ENCODE measurements at places on chromosomes 1 and 21.

DNA sequence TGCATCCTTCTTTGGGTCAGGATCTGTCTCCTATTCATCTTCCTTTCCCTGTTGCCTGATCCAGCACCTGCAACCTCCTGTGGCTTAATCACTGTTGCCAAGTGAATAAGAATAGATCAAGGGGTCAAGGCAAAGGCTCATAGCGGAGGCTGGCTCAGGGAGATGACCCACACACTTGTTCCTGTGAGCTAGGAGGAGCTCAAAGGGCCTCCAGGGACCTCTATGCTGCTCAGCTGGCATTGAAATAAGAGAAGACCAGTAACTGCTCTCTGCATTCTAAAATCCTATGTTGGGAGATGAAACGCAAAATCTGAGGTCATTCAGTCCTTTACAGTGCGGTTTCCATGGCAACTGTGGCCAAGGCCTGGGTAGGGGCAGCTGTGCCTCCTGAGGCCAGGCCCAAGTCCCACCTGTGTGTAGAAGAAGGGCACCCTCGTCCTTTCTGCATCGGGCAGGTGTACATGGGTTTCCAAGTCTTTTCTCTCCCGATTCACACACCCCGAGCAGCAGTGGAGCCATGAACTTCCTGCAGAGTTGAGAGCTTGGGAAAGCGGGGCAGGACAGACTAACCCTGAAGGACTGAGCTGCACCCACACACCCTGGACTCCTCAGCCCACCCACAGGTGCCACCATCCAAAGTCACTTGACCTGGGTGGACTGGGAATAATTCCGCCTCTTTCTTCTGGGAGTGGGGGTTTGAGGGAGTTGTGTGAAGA is 27.8 kb upstream of the STUM start:
- no peak for DNase-seq

- DNase-seq: no peak
These were observed 34.0 kb upstream of the ACADM start for GRCh38 chr1:75690547-75690946.

DNA sequence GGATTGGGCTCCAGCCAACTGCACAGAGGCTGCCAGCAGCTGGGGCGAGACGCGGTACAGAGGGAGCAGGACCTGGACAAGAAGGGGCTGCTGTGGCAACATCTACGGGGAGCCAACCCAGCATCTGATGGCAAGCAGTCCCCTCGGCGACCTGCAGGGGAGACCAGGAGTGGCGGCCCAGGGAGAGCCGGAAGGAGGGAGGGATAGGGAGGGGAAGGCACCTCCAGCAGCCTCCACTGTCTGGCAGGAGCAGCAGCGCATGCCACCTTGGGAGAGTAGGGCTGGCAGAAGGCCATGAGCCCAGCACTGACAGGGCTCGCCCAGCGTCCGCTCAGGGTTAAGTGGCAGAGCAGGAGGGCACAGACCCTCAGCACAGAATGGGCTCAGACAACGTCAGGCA is 17.3 kb downstream of the CHD5 start:
- no peak for DNase-seq

DNA sequence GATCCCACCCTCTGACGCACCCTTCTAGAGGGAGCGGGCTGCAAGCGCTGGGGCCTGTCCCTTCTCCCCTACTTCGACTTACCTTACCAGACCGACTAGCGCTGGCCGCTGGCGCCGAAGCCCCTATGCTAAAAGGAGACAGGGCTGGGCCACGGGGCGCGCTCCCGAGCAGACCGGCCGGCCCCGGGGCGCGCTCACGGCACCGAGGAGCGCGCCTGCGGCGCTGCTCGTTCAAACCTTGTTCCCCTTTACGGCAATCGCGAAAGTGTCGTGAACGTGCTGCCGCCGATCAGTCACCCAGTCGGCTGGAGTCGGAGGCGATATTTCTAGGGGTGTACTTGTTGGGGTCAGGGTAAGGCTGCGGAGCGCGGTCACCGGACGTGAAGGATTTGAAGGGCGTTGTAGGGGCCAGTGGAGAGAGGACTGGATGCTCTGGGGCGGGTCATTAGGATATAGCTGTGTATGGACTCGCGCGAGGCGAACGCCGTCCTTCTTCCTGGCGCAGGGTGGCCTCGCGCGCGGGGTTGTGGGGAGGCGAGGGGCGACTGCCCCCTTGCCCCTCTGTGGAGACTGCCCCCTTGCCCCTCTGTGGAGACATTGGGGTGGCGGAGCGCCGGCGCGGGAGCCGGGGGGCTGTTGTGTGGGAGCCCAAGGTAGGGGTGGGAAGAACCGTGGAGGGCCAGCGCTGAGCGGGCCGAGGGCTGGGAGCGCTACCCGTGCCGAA is at the start of the genes CEPT1 and DRAM2:
CEPT1 (plus strand) TSS at position 268 of the 724 bp plus-strand sequence. CDS start 7,492 bp downstream, outside the sequence.
DRAM2 (minus strand) TSS at position 138 of the 724 bp plus-strand sequence. CDS start 8,539 bp downstream, outside the sequence.
- peak; percentile 86 for DNase-seq

GRCh38 chr21:37264808-37265207 is 2.3 kb downstream of the VPS26C start:
- no peak for DNase-seq

- DNase-seq: no peak
These were observed 61.5 kb upstream of the KLHDC7A start for GRCh38 chr1:18419113-18419844.

DNA sequence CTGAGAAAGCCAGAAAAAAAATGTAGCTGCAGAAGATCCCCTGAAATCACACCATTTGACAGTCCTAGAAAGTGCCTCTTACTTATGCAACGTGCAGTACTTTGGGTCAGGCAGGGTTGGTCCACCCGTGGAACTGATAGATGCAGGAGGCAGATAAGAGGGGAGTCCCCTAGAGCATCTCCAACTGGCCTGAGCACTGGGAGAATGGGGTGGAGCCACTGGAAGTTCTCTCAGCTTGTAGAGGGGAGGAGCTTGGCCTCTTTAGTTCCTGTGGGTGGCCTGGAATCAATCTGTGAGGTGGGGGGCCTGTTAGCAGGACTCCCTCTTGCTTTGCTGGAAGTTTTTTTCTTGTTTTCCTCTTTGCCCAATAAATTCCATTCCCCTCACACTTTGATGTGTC is 335.7 kb upstream of the NCAM2 start:
- DNase-seq: no peak

- no peak for DNase-seq
These were observed 63.3 kb downstream of the ERG start for GRCh38 chr21:38434913-38435533.

DNA sequence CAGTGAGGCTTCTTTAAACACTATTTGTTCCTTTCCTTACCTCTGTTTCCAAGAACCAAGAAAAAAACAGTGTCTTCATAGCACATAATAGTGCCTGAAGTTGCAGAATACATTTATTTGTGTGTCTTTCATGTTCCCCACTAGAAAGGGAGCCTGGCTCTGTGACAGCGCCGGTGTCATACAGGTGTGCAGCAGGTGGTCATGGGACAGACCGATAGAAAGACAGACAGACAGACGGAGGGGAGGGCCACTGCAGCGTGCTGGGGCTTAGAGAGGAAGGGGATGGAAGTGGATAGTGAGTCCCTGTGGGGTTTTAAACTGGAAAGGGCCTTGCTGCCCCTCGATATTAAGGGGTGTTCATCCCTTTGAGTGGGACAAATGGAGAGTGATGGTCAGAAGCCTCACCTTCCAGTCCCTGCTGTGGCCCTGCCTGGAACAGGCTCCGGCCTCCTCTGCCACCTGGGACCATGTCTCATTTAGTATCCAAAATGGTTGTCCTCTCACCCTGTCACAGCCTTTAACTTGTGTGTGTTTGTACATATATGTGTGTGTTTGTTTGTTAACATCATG is 152.9 kb downstream of the PGBD5 start:
- no peak for DNase-seq

DNA sequence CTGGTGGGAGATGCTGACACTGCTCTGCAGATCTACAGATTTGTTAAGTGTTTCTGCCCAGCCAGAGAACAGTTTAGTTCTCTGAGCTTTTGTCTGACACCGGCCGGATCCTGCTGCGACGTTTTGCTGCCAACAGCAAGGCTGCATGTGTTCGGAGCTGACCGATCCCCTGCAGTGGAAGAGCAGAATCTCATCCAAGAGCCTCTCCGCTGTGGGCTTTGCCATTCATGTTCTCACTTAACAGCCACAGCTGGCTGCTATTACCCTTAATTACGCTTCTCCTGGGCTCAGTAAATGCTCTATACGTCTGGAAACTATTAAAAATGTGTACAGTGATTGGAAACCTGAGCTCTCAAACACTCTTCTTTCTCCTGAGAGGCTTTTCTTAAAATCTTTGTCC is 105.3 kb downstream of the BCAR3 start:
- no peak for DNase-seq

- no peak for DNase-seq
These were observed 62.3 kb upstream of the DESI2 start for GRCh38 chr1:244590670-244591069.

DNA sequence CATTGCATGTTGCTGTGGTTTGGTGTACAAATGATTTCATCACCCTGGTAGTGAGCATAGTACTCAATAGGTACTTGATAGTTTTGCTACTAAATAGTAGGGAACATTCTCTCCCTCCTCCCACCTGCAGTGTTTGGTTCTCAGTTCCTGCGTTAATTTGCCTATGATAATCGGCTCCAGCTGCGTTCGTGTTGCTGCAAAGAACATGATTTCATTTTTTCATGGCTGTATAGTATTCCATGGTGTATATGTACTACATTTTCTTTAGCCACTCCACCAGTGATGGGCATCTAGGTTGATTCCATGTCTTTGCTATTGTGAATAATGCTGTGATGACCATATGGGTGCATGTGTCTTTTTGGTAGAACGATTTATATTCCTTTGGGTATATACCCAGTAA is 903.4 kb downstream of the TTLL7 start:
- DNase-seq: no peak

GRCh38 chr1:67227196-67227595 is 60.9 kb downstream of the IL23R start:
- DNase-seq: no peak

- no peak for DNase-seq
These were observed 90.1 kb downstream of the DMRTB1 start for GRCh38 chr1:53549287-53549686.

DNA sequence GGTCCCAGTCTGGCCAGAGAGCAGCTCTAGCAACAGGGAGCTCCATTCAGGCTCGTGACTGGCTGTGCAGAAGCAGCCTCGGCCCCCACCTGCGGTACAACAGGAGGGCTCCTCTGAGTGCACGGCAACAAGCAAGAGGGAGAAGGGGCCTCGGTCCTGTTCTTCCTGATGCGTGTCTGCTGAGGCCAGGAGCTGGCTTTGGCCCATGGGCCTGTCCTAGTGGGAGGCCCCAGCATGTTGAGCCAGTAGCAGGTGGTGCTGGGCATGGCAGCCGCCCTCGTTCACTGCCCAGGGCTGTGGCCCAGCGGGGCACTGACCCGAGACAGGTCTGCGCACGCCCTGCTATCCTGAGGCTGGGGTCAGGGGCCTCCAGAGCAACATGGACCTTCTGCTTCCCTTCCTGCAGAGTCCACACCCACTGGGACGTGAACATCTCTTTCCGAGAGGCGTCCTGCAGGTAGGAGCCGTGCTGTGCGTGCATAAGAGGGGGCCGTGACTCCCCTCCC is 7.0 kb downstream of the SAMD11 start:
- no peak for DNase-seq

DNA sequence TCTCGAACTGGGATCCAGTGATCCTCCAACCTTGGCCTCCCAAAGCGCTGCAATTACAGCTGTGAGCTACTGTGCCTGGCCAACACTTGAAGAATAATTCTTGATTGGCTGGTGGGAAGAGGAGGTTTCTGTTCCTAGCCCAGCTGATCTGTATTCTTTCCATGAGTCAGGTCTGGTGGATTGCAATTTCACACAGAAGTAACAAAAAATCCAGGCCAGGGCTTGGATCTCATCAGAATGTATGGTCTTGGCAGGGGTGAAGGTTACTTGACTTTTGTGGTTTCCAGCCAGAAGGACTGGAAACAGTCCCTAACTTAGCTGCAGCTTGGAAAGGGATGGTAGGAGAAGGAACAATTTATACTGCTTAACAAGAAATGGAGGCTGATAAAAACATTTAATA is 5.1 kb upstream of the HP1BP3 start:
- no peak for DNase-seq

Measured in activated T-cell treated with anti-CD3 and anti-CD28 coated beads, Interleukin-2, amount 50 U/mL, for 4 hours (primary cell).